ENCODE measurements at places on chromosomes 2 and 18.

GRCh38 chr2:19649142-19649541 lies 252.6 kb downstream of the TTC32 start:
- no peak for DNase-seq

DNA sequence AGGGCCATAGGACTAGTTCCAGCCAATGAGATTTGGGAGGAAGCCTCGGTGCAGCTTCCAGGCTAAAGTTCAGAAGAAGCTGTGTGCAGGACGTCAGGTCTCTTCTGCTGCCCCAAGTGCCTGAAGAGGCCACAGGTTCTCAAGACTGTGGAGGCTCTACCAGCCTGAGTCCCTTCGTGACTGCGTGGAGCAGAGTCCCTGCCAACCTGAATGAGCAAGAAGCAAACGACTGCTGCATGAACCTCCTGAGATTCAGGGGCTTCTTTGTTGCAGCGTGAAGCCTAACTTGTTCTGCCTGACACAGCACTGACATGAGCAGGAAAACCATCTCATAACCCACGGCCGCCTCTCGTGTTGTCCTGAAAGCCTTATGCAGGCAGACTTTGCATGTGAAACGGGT lies 39.7 kb downstream of the TWIST2 start:
- no peak for DNase-seq

DNA sequence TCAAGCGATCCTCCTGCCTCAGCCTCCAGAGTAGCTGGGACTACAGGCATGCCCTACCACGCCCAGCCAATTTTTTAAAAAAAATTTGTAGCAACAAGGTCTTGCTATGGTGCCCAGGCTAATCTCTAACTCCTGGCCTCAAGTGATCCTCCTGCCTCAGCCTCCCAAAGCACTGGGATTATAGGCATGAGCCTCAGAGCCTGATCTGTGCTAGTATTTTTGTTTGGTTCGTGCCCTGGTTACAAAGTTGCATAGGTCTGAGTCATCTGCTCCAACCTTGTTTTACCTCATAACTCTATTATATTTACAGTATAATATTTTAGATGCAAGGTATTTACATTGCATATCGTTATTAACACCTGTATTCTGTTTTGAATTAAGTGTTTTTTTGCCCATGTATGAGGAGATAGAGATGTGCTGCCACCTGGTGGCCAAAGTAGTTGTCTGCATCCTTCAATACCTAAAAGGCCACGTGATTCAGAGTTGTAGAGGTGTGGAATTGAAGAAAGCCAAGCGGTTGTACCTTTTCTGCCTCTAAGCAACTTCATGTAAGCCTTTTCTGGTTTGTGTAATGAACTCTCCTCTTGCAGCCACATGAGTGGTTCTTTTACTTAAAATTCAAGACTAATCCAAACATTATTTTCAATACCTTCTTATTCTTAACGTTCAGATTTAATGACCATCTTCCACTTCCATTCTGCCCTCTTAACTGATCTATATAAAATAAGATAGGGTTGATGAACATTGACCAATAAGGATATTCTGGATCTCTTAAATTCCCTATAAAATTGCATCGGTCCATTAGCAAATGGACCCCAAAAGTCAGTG lies 19.9 kb upstream of the CABYR start:
- DNase-seq, result peak; percentile 78

GRCh38 chr18:76447258-76447890 lies 47.7 kb downstream of the ZNF516 start:
- DNase-seq, result no peak

- no peak for DNase-seq
These were observed 13.8 kb upstream of the SCYGR1 start for GRCh38 chr2:227401550-227401949.

DNA sequence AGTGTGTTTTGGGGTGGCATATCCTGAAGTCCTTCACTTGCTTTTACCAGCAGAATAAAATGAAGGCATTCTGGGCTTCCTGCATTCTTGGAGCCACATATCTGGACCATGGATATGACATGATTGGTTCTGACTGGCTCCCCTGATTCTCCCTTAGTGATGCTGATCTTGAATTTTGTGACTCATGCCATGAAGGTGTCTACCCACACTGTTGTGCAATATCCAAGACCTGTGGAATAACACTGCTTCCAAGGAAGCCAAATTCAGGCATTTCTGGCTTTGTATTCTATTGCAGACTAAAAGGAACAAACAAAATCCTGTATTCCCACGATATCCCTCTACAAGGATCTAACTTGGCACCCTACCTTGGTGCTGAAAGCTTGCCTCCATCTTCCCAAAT lies 125.8 kb downstream of the LYPD6B start:
- no peak for DNase-seq

- DNase-seq, result no peak
These were observed 110.1 kb downstream of the GALR1 start for GRCh38 chr18:77359561-77360314.

DNA sequence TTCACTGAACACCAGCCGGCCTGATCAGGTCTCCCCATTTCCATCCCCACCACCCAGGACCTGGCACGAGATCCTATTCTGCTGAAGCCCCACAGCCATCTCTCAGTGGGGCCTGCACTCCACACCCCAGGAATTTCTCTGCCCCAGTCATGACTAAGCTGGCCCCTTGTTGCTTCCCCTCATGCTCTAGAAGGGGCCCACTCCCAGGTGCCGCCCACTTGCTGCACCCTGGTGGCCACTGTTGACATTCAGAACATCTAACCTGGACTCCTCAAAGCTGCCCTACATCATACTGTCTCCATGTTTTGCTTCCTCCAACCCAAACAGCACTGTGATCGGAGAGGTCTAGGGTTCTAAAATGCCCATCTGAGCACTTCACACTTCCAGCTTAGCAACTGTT lies 90.7 kb upstream of the KLHL29 start:
- DNase-seq, result no peak
